ENCODE measurements at places on chromosomes 2 and 18.

GRCh38 chr18:50469380-50469781 lies 90.5 kb upstream of the MAPK4 start:
- no peak for DNase-seq

DNA sequence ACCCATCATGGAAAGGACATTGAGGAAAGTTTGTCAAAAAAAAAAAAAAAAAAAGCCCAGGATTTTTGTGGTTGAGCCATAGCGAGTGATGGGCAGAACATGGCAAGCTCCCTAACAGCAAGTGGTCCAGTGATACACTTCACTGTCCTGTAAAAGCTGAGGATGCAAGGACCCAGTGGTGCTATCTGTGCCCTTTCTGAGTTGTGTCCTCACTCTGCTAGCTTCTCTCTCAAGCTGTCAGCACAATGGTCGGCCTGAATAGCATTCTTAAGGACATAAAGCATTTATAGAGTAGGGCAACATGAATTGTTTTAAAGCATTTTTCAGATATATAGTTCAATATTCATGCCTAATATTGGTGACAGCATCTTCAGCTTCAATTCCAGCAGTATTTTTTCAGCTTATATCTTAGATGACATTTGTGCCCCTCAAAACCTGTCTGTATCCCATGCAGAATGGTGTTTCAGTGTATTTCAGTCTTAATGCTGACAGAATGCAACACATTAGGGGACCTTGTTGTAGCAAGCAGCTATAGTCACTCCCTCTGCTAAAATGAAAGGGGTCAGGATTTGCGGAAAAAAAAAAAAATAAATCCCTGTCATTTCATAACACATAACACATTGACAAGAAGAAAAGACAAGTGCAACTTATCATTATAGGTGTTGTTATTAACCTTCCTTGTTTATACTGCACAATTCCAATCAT lies 496.7 kb downstream of the THSD7B start:
- DNase-seq = no peak

DNA sequence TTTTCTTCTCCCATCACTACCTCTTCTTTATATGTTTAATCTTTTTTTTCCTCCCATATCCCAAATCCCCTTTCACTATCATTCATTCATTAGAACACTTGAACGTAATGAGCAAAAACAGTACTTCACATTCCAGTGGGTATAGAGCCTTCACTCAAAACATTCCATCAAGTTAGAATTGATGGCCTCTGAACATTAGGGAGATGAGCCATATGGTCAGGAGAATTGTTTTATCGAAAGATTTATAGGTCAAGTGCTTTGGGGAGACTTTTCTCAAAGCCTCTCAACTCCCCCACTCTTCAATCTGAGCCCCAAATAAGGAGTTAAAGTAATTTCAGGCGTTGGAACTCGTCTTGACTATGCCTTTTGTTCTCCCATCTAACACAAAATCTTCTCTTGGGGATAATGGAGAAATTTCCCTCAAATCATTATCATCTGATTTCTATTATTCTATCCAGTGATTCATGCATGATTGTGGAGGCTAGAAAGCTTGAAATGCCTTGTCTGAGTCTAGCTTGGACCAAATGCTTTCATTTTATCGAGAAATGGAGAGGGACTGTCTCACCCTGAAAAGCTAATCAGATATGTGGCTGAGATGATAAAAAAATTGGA lies 79.2 kb downstream of the KIAA2012 start:
- no peak for DNase-seq

- DNase-seq = no peak
These were observed 40.3 kb downstream of the OSBPL6 start for GRCh38 chr2:178234648-178235047.

DNA sequence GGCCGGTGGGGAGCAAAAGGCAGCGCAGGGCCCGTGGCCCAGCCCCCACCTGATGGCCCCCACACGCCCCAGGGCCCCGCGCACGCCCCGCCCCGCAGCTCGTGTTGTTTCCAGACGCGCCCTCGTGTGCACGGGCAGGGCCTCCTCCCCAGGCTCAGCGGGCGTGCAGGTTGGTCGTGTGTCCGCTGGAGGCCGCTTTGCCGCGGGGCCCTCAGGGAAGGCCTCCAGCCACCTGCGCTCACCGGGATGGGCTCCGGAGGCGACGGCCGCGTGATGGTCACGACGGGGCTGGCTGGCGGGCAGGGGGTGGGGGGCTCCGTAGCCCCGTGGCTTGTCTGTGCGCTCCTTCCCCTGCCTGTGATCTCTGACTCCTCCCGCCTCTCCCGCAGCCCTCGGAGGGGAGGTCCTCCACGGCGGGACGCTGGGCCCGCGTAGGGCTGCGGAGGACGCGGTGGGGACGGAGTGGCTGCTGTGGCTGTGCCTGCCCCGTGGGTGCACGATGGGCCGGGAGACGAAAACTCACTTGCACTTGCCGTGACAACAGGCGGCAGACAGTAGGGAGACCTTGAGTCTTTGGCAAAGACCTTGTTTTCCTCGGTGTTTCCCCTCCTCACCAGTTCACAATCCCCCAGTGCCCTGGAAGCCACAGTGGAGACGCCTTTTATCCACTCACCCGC lies 67.1 kb downstream of the RTP5 start:
- no peak for DNase-seq

GRCh38 chr2:146572598-146572997 lies 1272.2 kb upstream of the ACVR2A start:
- DNase-seq = no peak

GRCh38 chr2:26982102-26982742 lies 11.8 kb downstream of the MAPRE3 start:
- no peak for DNase-seq

GRCh38 chr2:240340361-240340761 lies 95.1 kb upstream of the GPC1 start:
- DNase-seq = no peak

DNA sequence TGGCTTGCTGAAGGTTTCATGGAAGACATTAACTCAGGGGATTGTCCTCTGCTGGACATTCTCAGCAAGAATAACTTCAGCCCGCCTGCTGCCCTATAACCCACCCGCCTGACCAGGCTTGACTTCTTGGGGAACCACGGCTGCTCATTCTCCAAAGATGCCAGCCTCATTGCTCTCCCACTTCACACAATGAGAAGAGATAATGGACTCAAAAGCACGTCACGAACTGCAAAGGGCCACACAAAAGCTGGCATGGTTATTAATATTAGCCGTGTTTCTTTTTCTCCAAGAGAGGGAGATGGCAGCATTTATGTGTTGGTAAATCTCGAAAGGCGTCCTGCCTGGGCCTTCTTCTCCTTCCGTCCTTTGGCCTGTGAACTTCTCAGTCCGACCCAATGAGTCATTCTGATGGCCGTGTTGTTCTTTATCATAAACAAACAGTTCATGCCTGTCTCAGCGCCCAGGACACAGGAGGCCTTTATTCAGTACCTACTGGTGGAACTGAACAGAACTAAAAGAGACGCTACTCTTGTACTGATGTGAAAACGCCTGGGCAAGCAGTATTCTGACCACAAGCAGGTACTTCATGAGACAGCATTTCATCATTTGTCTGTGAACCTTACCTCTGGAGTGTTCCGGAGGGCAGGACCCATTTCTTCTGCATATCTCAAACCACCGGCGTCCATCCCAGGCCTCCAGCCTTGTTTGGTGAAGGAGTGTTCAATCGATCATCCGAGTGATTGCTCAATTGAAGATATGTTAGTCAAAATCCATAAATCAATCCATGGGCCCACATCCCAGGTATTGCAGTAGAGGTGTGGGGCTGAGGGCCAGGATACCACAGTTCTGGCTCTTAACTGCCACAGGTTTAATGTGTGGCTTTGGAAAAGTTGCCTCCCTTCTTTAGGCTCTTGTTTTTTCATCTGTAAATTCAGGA lies 25.1 kb upstream of the KLHL29 start:
- no peak for DNase-seq

GRCh38 chr2:170822290-170823087 lies 5.8 kb downstream of the GAD1 start:
- no peak for DNase-seq

- no peak for DNase-seq
These were observed 45.2 kb downstream of the CYP1B1 start for GRCh38 chr2:38030635-38031355.

DNA sequence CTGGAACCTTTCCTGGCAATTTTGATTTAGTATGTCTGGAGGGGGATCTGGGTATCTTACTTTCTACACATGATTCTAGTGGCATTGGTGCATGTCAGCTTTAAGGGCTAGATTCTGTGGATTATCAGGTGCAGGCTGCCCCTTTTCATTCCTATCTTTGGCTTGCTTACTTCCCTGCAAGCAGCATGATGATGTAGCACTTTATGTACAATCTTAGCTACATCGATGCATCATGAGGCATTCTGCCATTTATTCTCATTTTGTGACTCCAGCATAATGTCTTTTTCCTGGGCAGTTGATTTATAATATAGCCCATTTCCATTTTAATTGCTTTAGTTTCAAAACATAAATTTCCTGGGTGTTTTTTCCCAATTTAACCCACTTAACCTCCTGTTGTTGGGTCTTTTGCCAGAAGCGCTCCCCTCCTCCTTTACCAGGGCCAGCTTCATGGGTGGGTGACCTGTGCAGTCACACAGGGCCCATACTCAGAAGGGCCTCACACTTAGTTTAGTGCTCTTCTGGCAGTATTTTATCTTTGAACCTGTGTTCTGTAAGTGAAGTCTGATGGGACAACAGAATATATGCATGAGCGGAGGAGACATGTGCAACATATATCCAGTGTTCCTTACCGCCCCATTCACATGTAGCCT lies 36.0 kb downstream of the TPGS2 start:
- DNase-seq = no peak

DNA sequence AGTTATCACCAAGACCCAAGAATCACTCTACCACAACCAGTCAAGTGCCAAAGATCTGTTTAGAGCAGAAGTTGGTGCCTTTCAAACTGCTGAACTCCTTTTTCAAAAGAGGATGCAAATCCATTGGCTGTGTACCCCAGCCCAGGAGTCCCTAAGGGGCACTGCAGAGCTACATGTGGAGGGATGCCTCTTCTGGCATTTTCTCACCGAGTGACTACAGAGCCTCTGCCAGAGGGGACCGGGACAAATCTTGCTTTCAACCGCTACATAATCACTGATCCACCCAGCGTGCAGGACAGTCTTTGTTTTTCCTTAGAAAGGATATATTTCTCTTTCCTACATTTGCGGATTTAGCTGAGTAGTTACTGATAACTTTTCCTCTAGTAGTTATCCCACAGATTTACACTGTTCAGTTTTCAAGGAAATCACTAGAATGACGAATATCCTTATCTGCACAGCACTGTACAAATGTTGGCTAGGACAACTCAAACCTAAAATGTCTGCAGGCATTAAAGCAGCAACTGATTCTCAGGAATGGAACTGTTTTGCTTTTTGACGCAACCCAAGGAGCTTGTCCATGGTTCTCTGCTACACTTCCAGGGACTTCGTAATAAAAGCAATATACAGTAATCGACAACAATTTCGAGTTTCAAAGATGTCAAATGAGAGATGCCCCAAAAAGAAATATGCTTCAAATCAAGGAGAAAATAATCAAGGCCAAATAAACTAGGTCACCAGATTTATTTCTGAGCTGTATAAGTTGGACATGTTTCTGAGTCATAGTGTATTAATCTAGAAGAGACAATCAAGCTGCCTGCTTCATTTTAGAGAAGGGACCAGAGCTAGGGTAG lies 24.1 kb downstream of the EPB41L3 start:
- DNase-seq = no peak

GRCh38 chr2:219709331-219709761 lies 81.9 kb downstream of the SLC4A3 start:
- no peak for DNase-seq

GRCh38 chr2:219893541-219893940 lies 266.1 kb downstream of the SLC4A3 start:
- DNase-seq = no peak

- no peak for DNase-seq
These were observed 23.8 kb upstream of the APCDD1 start for GRCh38 chr18:10430677-10431076.

DNA sequence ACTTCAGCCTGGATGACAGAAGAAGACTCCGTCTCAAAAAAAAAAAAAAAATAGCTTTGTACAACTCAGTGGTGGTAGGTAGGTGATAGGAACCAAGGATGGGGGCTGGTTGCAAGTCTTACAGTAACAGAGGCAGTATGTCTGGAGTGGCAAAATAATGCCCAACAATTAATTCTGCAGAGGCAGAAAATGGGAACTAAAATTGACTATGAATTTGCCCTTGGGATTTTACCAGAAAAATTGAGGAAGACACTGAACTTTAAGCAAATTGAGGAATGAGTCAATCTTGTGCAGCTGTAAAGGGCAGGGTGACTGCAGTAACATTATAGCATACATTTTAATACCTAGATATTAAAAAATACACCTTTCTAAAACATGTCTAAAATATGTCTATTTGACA lies 292.1 kb upstream of the FBXO11 start:
- no peak for DNase-seq

DNA sequence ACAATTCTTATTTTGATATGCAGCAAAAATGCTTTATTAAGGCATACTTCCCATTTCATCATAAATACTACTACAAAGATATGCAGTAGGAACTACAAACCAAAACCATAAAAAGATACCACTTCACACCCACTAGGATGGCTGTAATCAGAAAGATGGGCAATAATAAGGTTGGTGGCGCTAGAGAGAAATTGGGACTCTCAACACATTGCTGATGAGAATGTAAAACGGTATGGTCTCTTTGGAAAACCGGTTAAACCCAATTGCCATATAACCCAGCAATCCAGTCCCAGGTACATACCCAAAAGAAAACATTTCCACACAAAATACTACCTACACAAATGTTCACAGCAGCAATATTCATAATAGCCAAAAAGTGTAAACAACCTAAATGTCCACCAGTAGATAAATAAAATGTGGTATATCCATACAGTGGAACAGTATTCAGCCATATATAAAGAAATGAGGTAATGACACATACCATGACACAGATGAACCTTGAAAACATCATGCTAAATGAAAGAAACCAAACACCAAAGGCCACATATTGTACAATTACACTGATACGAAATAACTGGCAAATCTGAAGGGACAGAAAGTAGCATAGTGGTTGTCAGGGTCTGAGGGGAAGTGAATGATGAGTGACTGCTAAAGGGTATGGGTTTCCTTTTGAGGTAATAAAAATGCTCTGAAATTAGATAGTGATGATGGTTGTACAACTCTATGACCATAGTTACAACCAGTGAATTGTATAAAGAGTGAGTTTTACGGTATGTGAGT lies 12.7 kb downstream of the SP3 start:
- DNase-seq = no peak

GRCh38 chr2:237405605-237406004 lies 8.4 kb downstream of the COL6A3 start:
- DNase-seq = no peak

GRCh38 chr2:147924647-147925046 lies 79.8 kb downstream of the ACVR2A start:
- DNase-seq = no peak

GRCh38 chr2:167147271-167147941 lies 259.1 kb downstream of the XIRP2 start:
- DNase-seq = no peak

DNA sequence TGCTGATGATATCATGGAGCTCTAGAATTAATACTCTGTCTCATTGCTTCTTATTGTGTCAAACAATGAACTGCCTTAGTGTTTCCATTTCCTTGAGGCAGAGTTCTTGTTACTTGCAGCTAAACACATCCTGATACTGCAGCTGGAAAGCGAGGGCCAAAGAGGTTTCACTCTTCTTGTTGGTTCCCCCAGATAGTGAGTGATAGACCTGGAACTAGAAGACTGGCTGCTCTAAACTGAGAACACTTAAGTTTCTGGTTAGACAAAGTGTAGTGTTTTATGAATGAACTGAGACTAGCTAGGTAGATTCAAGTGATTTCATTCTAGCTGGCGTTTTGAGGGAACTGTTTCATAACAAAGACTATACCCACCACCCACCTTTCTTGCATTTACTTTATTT lies 321.7 kb downstream of the TXNL1 start:
- no peak for DNase-seq
